ENCODE measurements at places on chromosomes 2 and 18.

GRCh38 chr18:45332871-45333270 lies 282.4 kb upstream of the SLC14A2 start:
- DNase-seq: no peak

DNA sequence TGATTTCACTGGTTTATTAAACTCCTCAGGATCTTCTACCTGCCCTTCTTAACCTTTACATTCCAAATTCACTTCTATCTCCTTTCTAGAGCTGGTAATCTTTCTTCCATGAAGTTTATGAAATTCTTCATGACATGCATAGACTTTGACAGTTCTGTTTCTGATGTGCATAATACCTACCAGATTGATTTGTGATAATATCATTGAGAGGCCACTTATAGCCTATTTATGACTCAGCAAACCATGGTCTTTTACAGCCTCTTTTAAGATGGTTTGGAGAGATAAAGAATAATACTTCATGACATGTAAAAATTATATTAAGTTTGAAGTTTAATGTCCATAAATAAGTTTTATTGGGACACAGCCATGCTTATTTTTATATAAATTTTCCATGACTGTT lies 14.0 kb downstream of the SCN2A start:
- no peak for DNase-seq

DNA sequence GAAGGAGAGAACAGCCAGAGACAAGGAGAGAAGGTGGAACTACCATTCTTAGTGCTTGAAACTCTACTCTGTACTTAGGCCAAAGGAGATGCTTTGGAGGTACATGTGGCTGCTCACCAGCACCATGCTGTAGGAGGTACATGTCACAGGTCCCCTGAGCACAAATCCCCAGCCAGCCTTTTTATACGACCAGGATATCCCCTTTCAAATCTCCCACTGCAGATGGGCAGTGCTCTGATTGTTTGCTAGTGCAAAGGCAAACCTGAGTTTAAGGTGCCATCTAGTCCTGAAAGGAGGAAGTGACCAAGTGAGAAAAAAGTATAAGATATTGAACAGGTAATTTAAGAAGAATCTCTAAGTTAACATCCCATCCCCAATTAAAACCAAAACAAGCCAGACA lies 17.1 kb upstream of the TTC21B start:
- DNase-seq: no peak

- no peak for DNase-seq
These were observed 71.4 kb downstream of the EPHA4 start for GRCh38 chr2:221500501-221501209.

DNA sequence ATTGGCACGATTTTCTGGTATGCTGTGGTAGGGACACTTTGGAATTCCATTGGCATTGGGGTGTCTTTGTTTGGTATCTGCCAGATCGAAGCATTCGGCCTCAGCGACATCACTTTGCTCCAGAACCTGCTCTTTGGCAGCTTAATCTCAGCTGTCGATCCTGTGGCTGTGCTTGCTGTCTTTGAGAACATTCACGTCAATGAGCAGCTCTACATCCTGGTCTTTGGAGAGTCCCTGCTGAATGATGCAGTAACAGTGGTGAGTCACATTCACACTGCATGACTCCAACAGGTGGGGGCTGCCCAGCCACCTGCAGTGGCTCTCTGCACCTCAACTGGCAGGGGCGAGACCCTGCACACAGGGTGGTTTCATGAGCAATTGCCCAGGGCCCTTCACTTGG lies 38.4 kb downstream of the SLC9A2 start:
- DNase-seq: peak; percentile 6

DNA sequence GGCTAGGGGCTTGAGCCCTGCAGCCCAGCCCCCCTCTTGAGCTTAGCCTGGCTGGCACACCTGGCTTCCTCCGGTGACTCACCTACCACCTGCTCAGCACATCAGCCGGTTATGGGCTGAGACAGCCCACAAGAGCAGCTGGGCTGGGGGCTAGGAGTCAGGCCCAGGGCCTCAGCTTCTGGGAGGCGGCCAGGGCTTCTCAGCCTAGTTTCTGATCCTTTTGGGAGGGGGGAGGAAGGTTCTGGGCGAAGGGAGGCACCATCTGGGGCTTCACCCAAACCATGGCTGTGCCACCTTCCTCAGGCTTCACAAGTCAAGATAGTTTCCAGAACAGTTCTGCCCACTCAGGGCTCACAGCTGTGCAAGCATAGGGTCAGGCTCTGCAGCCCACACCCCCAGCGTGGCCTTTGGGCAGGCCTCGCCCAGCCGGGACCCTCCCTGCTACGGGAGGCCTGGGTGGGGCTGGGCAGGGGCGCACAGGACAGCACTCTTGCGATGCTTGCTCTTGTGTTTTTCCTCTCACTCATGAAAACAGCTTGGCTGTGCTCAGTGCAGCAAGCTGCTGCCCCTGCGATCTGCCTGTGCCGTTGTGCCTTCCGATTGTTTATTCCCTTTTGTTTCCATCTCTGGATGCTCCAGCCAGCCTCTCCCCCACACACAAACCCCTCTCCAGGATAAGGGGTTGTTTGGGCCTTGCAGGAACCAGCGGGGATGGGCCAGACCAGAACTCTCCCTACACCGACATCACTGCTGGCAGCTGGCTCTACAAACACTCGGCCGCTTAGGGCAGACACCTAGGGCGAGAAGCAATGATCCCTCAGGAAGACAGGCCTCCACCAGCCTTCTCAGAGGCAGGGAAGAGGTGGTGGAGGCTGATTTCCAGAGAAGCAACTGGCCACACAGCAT lies 26.1 kb upstream of the SEMA4C start:
- DNase-seq: no peak

GRCh38 chr2:155815851-155816250 lies 516.7 kb downstream of the NR4A2 start:
- no peak for DNase-seq

DNA sequence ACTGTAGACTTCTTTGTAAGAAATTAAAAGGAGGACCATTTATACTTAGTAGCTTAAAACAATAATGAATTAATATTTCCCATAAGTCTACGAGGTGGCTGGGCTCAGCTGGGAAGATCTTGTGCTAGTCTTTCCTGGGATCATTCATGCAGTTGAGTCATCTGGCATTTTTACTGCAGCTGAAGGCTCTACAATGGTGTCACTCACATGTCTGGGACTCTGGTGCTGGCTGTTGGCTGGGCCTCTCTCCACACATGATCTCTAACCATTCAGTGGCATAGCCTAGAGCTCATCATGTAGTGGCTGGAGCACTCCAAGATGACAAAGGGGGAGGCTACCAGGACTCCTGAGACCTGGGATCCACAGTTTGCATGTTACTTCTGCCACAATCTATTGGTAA lies 35.5 kb downstream of the CLASP1 start:
- DNase-seq: no peak

DNA sequence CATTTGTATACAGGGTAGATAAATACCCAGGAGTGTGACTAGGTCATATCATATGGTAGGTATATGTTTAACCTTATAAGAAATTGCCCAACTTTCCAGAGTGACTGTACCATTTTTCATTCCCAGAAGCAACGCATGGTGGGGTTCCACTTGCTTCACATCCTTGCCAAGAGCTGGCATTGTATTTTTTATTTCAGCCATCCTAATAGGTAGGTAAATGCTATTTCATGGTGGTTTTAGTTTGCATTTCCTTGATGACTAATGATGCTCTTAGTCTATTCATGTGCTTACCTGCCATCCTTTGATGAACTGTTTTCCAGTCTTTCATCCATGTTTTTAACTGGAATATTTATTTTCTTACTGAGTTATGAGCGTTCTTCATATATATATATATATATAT lies 51.9 kb downstream of the MAP4K3 start:
- no peak for DNase-seq

DNA sequence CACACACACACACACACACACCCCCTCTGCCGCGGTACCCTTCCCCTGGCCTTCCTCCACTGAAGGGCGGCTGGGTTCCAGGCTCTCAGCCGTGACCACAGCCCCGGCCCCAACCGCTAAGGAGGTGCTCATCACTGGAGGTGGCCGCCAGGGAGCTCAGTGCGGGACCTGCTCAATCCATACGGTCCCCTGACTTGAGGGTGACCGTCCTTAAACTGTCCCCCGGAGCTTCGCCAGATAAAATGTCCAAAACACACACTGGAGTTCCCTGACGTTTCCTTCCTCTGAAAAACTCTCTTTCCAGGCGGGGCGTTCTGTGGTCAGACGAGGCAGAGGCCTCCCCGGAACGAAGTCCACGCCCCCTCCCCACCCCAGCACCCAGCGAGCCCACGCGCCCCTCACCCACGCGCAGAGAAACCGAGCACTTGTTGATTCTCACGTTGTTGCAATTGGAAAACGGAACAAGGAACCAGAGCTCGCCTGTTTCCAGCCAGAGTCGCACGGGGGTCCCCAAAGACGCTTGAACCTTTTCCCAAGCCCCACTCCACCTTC lies 1.4 kb downstream of the MBP start:
- DNase-seq: no peak

- no peak for DNase-seq
These were observed 192.4 kb downstream of the TWIST2 start for GRCh38 chr2:239040152-239040761.

DNA sequence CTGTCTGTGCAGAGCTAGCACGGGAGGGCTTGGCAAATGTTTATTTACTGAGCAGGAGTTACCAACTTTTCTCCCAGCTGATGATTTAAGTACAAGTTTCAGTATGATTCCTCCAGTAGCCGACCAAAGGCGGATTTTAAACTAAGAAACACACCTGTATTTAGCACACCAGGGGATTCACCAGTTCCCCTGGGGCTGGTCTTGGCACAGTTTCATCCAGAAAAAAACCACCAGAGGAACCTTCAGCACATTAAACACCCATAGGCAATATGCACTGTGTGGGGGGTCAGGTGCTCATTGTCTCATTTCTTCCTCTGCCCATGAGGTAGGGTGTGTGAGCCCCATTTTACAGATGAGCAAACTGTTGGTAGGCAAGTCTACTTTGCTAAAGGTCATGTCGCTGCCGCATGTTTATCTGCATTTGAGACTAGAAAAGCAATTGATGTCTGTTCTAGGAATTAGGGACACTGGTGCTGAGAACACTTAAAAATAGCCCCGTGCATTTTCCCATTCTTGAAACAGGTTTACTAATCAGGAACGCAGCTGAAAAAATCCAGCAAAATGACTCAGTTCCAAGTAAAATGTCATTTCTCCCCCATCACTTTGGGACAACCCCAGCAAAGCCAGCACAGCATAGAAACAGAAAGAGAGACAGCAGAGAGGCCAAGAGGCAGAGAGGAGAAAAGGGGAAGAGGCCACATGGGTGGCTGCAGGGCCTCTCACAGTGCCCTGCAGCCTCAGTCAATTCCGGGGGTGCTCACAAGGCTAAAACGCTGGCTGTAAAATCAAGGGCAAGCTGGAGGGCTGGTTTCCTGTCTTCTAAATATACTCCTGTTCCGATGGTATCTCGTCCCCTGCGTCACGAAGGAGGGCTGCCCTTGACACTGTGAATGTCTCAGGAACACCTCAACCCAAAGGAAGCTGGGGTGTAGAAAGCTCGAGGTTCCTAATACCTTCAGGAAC lies 166.8 kb upstream of the ID2 start:
- no peak for DNase-seq

GRCh38 chr2:172442072-172442895 lies 14.9 kb downstream of the ITGA6 start:
- peak; percentile 33 for DNase-seq

DNA sequence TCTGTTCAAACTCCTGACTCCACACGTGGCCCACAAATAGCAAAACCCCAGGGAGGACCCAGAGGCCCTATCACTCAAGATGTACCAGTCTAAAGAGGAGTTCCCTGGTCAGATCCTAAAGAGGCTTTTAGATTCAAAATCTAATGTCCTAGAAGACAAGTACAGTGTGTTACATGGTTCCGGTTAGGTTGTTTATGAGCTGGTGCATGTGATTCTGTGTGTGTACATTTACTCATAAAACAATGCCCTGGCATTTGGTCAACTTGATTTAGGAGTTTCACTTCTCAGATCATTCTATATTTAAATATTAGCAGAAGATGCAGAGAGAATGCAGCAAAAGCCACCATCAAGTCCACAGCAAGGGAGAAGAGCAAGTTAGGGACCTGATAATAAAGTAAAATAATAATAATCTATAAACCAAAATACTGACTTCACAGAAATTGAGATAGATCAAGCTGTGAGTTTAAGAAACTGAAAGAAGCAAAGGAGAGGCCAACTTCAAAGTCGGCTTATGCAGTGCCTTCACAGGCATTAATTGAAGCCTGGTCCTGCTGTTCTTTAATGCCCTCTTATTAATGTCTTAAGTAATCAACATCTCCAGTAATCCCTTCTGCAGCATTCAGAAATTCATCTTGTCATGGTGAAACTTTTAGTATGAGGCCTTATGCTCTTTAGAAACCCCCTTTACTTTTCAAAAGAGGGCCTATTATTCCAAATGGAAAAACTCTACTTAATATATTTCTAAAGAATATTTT lies 4.2 kb upstream of the AP1S3 start:
- DNase-seq: no peak

DNA sequence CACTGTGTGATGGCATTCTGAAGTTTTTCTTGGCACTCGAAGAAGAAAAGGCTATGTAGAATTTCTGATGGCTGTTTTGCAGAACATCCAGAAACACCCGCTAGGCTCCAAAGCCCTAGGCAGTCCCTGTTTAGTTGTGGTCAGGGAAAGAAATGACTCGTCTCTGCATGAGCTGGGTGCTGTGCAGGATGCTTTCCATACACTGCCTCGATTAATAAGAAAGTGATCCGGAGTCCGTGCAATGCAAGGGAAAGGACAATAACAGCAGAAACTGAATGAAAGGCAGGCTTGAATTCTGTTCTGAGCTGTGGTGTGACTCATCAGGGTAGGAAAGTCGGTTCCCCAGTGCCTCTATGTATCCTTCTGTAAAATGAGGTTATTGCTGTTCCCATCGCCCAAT lies 18.7 kb downstream of the MAPRE3 start:
- no peak for DNase-seq

DNA sequence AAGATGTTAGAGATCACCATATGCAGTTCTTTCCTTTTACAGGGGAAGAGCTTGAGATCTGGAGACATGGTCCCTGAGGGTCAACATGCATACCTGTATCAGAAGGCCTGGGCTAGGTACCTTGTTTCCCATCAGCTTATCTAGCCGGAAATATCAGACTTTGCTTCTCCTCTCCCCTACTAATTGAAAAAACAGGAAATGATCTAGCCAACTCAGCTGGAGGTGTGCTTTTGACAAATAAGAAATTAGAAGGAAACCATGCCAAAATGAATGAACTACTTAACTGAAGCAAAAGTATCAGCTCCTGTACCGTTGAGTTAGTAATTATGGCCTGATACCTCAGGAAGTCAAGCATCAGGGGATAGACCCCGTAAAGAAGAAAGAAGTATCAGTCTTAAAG lies 20.4 kb downstream of the PKP4 start:
- DNase-seq: no peak

GRCh38 chr2:100137866-100138570 lies 4.4 kb downstream of the AFF3 start:
- no peak for DNase-seq

DNA sequence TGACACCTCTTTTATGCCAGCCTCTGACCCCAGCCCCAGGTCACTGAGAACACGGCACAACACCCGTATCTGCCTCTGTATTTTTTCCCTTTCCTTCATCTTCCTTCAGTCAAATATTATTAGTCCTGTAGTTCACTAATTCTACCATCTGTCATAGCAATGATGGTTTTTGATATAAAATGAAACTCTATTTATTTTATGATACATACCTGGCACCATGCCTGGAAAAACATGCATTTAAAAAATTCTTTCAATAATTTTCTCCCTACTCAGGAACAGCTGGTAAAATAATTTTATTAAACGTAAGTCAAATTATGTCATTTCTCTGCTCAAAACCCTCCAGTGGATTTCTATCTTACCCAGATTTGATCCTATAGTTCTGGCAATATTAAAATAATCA lies 224.7 kb downstream of the CDH7 start:
- no peak for DNase-seq
